Stimulated activated CD8-positive, alpha-beta memory T cell treated with anti-CD3 and anti-CD28 coated beads, Interleukin-7, amount 100 ng/mL, for 1 hour (primary cell): ENCODE measurements at places on chromosomes 6 and 20.

DNA sequence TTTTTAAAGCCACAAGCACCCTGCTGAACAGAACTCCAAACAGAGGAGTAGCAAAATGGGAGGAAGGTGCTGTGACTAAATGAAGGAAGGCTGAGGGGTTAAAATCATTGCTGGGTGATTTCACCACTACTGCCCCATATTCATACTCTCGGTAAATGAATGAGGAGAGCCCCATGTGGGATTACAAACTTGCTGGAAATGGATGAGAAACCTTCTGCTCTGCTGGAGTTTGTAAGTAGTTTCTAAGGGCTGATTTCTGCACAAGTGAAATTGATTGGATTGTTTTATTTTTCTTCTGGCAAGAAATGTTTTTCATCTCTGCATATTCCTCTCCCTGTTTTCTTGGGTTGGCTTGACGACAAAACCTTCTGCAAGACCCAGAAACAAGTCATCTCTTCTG, 533.5 kb upstream of the MMS22L start:
- no peak for DNase-seq

DNA sequence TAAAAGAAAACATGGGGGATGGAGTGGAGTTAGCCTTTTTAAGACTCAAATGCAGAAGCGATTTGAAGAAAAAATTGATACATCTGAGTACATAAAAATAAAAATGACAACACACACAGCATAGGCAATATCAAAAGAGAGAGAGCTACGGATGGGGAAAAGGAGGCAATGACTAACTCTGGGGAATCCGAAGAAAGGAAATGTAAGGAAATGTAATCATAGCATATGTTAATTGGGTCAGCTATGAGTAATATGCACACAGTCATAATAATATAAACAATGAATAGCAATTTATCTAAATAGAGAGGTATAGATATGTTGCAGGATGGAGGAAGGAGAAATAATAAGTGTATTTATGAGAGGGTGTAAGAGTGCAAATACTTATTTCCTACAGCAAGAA, 83.4 kb downstream of the NOL4L start:
- DNase-seq, result no peak

DNA sequence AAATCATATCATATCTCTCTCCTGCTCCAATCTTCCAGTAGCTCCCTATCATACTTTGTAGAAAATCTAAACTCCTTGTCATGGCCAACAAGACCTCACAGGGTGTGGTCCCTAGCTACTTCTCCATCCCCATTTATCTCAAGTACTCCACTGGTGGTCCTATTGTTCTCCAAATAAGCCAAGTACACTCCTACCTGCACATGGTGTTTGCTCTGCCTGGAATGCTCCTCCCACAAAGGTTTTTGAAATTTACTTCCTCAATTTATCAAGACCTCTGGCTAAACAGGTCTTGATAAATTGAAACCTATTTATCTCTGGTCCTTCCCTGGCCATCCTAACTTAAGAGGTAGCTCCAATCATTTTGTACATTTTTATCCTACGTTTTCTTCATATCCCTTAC, 12.1 kb downstream of the TMX4 start:
- no peak for DNase-seq

- no peak for DNase-seq
These were observed 17.4 kb upstream of the RAB32 start for GRCh38 chr6:146526192-146526591.

DNA sequence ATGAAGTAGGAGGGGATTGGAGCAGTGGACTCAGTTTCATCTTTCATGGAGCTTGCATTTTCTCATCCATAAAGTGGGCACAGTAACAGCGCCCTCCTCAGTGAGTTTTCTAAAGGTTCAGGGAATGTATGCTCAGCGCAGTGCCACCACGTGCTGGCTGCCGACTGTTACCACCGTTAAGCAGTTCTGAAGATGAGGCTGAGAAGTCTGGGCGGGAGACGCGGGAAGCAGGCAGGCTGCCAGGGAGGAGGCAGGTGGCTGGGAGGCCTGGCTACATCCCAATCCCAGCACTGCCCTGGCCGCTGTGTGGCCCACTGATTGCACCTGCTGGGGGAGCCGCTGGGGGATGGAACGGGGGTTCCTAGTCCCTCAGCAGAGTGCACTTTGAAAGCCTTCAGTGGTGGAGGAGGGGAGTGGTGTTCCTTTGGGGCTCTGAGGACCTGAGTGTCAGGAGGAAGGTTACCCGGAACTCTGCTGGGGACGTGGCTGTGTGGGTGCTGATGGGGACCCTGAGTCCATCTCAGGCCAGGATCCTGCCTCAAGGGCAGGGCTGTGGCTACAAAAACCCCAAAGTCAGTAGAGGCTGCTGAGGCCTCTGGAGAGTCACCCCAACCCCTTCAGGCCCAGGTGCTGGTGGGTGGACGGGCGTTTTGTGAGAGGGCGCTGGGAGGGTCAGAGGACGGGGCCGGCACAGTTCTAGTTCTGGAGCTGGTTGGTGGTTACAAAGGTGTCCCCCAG, 28.0 kb upstream of the PHACTR3 start:
- DNase-seq, result no peak

- DNase-seq, result no peak
These were observed 9.0 kb downstream of the EMILIN3 start for GRCh38 chr20:41357424-41358163.

DNA sequence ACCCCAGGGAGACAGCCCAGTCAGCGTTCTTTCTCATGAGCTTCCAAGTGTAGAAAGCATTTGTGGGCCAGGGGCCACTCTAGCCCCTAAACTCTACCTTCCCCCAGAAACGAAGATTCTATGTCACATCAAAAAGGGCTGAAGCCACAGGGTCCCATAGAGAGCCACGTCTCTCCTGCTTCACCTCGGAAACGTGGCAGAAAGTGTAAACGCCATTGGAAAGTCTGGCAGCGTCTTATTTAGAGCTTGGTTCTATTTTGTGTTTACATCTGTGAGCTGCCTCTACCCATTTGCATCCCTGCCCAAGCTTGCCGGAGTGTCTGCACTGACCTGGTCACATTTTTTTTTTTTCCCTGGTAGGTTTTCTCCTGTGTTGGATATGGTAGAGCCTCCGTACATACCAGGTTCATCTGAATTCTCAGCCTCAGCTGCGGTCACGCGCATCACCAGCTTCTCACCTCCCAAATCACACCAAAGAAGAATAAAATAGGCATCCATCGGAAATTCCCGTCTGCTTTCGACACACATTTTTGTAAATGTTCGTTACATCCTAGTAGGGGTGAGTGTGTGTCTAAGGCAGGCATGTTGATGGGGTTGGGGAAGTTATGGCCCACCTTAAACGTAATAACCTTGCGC, 62.6 kb downstream of the NPEPL1 start:
- no peak for DNase-seq

GRCh38 chr6:162364488-162364887, 363.1 kb downstream of the PRKN start:
- DNase-seq, result no peak

- no peak for DNase-seq
These were observed 510 bp downstream of the NDRG3 start for GRCh38 chr20:36745234-36745926.
